ENCODE measurements at places on chromosomes 1 and 21.

GRCh38 chr21:27535188-27535587 lies 568.3 kb upstream of the ADAMTS5 start:
- DNase-seq = no peak

GRCh38 chr1:156540955-156541354 lies 31.4 kb downstream of the IQGAP3 start:
- no peak for DNase-seq

DNA sequence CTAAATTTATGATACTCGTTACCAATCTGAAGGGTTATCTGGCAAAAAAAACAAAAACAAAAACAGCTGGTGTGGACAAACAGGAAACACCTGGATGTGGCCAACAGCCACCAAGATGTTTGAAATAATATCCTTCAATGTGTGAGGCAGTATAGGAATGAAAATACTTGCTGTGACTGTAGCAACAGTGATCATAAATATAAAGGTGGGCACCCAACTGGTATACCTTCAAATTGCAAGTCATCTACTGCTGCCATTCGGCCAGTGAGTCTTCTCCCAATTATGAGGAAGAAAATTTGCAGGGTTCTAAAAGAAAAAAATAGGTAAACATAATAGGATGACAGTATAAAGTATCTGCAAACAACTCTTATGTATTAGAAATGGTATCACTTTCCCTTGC lies 916 bp downstream of the YIPF1 start:
- no peak for DNase-seq

GRCh38 chr21:14752345-14752909 lies 206.3 kb upstream of the SAMSN1 start:
- DNase-seq = no peak

GRCh38 chr1:59025201-59025600 lies 241.4 kb upstream of the JUN start:
- no peak for DNase-seq

DNA sequence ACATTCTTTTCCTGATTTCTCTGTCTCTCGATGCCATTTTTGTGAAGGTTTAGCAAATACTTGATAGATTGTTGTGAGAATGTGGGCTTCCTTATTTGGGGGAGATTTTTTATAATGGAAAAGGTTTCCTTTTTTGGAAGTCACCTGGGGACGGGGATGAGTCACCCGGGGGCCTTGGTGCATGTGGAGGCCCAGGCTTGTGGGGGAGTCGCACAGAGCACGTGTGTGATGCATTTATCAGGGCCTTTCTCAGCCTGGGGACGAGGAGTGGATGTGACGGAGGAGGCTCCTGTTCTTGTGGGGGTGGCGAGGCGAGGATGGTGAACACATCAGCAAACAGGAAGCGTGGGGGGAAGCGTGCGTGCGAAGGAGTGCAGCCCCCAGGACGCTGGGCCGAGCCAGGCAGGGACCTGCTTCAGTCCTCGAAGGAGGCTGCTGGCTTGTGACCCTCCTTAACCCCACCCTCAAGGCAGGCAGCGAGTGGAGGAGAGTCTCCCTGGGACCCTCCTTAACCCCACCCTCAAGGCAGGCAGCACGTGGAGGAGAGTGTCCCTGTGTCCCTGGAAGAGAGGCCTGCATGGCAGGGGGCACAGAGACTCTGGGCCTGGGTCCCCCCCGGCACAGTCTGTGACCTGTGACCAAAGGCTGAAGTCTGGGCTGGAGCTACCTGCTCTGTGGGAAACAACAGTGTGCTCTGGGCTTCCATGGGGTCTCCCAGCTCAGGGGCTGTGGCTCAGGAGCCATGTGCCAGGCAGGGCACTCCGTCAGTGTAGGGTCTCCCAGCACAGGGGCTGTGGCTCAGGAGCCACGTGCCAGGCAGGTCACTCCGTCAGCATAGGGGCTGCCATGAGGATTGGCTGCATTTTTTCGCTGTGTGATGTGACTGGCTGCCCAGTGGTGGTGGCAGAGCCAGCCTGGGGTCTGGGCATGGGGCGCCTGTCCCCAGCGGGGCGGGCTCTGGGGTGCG lies 57.2 kb downstream of the AGPAT3 start:
- no peak for DNase-seq

- DNase-seq = no peak
These were observed 166.5 kb upstream of the CD34 start for GRCh38 chr1:208077232-208078075.

GRCh38 chr1:87334351-87335174 lies 5.9 kb downstream of the LMO4 start:
- DNase-seq = no peak

GRCh38 chr1:228424685-228425660 lies 8.3 kb upstream of the TRIM17 start:
- DNase-seq = no peak

DNA sequence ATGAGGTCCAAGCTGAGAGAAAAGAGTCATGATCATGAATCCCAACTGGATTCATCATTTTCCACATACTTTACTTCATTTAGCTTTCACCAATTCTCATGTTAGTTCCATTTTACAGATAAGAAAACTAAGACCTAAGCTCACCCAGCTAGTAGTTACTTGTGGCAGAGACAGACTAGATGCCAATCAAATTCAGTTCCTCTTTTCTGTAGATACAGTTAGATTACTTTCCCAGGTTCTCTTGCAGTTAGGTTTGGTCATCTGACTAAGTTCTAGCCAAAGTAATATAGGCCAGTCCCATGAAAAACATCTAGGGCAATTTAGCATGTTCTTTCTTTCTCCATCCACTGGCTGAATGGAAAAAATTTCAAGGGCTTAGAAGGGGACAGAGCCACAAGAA lies 8.9 kb upstream of the KCND3 start:
- DNase-seq = no peak

GRCh38 chr1:21743476-21743875 lies 39.5 kb downstream of the USP48 start:
- no peak for DNase-seq

GRCh38 chr1:219120624-219121544 lies 52.8 kb upstream of the LYPLAL1 start:
- no peak for DNase-seq

DNA sequence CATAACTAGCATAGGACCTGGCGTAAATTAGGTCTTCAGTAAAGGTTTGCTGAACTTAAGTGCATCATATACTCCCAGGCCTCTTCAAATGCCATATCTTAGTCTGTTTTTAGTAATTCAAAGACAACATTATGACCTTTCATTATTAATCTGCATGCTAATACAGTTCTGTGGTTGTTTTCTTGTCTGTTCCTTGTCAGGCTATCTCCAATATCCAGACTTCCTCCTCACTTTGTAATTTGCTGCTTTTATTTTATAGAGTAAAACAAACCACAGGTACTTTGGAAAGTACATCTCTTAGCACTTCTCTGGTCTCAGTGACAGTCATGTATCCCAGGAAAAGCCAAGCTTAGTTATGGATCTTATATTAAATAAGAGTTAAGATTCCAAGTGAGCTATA lies 65.1 kb upstream of the BMP8A start:
- no peak for DNase-seq

DNA sequence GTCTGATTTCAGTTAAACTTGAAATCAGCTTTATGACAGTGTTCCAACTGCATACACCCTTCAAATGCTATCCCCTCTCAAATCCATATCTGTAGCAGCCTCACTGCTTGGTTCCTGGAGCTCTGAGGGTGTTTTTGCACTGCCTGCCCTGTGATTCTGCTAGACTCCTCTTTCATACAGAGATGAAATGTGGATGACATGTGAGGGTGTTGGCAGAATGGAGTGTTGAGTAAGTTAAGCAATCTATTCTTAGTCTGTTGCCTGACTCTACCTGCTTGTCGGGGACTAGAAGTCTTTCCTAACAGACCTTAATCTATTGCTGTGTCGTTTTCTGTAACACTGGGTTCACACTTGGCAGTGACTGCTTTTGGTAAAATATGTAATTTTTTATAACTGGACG lies 9.8 kb downstream of the IGSF5 start:
- no peak for DNase-seq

GRCh38 chr1:207839083-207839413 lies 71.9 kb downstream of the CD34 start:
- DNase-seq = no peak

- no peak for DNase-seq
These were observed 96.4 kb downstream of the GLIS1 start for GRCh38 chr1:53642607-53643006.

DNA sequence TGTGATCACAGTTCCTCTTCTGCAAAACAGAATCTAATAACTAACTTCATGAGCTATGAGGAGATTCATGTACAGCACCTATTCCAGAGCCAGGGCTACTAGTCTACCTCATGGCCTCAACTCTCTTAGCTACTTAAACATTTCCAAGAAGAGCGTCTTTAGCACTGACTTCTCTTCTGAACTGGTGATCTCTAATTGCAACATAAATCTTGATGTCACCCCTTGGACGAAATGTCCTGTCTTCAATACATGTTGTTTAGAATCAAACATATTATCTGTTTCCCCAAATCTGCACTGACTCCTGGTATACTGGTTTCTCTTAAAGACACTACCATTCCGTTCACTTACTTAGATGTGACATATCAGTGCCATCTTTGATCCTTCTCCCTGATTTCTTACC lies 88.2 kb downstream of the GRIK1 start:
- no peak for DNase-seq

DNA sequence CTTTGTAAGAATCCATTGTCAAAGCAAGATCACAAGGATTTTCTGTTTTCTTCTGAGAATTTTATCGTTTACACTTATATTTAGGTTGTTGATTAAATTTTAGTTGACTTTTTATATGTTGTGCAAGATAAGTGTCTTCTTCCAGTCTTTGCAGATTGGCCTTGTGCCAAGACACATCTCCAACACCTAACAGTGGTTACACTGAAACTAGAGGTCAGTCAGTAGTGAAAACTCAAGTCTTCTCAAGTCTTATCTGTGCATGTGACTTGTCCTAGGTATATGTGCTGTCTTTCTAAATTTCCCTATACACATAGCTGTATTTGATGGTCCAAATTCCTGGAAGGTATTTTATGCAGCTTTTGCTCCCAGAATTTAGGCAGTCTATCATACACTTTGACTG lies 1183.2 kb upstream of the B3GALT2 start:
- DNase-seq = no peak

DNA sequence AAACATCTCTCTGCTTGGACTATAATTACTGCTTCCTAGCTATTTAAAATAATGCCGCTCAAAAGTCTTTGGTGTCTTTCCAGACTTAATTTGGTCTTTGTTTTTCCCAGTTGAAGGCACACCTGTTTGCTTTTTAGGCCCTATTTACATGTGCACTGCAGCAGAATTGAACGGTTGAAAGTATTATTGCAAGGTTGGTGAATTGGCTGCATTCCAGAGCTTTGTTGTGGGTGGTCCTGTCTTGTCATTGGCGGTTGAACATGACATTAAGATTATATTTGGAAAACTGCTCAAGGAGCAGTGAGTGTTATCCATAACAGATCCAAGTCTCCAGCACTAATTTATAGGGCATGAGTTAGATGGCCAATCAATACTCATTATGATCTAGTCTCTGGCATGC lies 656.3 kb downstream of the PTPRC start:
- DNase-seq = no peak

GRCh38 chr1:30839827-30840359 lies 68.7 kb downstream of the SDC3 start:
- DNase-seq = no peak

GRCh38 chr1:67140460-67140859 lies 5.7 kb upstream of the C1orf141 start:
- DNase-seq = no peak

GRCh38 chr1:8586438-8586837 lies 231.0 kb downstream of the RERE start:
- DNase-seq = no peak

GRCh38 chr1:42231253-42231652 lies 66.7 kb upstream of the GUCA2A start:
- no peak for DNase-seq

GRCh38 chr1:1006305-1007159 lies 6.6 kb upstream of the HES4 start:
- peak; percentile 66 for DNase-seq

DNA sequence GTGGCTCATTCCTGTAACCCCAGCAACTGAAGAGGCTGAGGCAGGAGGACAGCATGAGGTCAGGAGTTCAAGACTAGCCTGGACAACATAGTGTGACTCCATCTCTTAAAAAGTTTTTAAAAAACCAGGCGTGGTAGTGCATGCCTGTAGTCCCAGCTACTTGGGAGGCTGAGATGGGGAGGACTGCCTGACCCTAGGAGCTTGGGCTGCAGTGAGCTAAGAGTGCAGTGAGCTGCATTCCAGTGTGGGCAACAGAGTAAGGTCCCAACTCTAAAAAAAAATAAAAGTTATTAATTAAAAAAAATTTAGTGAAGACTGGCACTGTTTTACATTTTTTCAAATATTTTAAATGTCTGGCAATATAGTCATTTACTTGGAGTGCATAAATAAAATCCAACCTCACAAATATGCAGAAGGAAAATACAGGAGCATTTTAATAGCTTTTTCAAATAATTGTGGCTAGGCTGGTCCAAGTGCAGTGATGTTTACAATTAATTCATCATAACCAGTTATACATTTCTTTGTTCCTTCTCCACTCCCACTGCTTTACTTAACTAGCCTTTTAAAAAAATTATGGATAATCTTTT lies 10.8 kb downstream of the ZBTB8OS start:
- DNase-seq = no peak

DNA sequence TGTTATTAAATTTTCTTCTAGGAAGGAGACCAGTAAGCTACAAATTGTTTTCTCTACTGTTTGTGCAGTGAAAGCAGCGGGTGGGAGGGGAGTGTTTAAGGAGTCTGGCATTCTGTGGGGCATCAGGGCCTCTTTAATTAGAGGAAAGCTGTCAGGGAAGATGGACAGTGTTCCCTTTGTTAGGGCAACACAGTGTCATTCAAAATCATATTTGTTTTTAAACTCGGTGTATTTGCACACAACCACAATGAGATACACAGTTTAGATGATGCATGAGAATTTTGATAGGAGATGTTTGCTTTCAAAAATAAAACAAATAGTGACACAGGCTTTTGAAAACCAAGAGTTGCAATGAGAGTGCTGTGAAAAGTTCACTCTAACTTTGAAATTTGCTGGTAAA lies 15.1 kb upstream of the ST6GALNAC3 start:
- DNase-seq = no peak

DNA sequence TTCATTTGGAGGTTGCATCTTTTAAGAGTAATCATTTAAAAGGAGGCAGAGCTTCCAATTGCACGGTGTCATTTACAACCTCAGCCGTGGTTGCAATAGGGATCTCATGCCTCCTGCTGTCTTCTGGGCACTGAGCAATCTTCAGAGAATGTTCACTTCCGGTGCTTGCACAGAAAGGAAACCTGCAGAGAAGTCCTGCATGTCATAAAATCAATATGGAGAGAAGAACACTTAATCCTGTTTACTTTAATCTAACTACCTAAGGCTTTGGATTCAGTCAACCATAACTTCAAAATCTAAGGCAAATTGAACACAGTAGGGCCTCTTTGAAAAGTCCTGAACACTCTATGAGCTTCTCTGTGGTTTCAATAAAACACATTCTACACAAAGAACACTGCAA lies 11.3 kb upstream of the MAP10 start:
- DNase-seq = peak; percentile 77

- no peak for DNase-seq
These were observed 51.0 kb downstream of the ADARB1 start for GRCh38 chr21:45125357-45125756.
